ENCODE measurements at places on chromosomes 7 and 10. TPM values are rescaled to one million over a fixed set of nuclear protein-coding genes. Genes with fewer than 3 reads are reported as not detected.

Gene ZNF804B
- total RNA-seq: not detected

Gene MAGI2
- total RNA-seq: 7.7 TPM

GRCh38 chr10:113788604-113789083, 37.2 kb downstream of the PLEKHS1 start:
- peak; percentile 98 for DNase-seq

- DNase-seq: no peak
Measured at GRCh38 chr7:74222851-74223710, 13.3 kb downstream of the LAT2 start.

DNA sequence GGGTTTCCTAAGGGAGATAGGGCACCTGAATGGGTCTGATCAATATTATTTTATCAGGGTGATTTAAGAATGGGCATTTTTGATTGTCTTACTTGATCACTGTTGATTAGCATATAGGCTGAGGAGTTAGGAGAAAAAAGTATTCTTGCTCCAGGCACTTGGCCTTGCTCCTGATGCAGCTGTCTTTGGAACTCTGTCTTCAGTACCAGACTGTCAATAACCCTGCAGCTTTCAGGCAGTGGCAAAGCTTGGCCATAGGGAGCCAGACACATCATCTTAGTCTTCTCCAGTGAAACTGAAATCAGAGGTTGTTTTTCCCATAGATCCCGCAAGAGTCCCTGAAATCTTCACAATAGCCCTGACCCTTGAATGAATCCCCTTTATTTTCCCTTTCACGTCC, 47.2 kb downstream of the EXOC4 start:
- DNase-seq: no peak

DNA sequence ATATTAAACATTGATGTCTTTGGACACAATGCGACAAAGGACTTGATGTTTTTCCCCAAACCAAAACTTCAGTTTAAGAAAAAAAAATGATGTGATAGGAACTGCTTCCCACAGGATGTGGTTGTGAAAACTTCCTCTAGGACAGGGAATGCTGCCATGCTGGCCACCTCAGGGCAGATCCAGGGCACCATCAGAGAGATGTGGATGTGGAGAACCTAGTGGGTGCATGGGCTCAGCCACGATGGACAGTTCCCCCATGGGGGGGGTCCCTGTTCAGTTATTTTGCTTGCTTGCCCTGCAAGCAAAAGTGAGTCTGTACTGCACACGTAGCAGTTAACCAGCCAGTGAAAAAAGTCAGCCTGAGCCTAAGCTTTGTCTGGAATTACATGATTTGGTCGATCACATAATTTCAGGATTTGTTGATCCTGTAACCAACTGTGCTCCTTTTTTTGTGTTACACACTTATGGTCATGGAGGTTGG, 36.3 kb downstream of the LAMB4 start:
- no peak for DNase-seq

- DNase-seq: peak; percentile 37
Measured at GRCh38 chr10:91643700-91644099, 10.8 kb upstream of the PPP1R3C start.

Data from mammary epithelial cell (primary cell).